ENCODE measurements at places on chromosomes 2 and 18. TPM values are rescaled to one million over a fixed set of nuclear protein-coding genes. Genes with fewer than 3 reads are reported as not detected.

Gene BOK
- 421 TPM for total RNA-seq

Gene FSHR
- not detected for total RNA-seq

Gene POTEI
- not detected for total RNA-seq

Gene DRC1
- not detected for total RNA-seq

Gene ABCG5
- not detected for total RNA-seq

Gene IL36RN
- total RNA-seq: not detected

Gene CERS6
- total RNA-seq: 77.1 TPM

Gene PLEK
- 19.0 TPM for total RNA-seq

Gene SPP2
- not detected for total RNA-seq

Gene DSC1
- not detected for total RNA-seq

Gene CD28
- total RNA-seq: 30.4 TPM

Gene DARS1
- total RNA-seq: 90.7 TPM

Gene LINC00305
- total RNA-seq: not detected

Gene XDH
- not detected for total RNA-seq

Gene EVA1A
- not detected for total RNA-seq

Gene SRD5A2
- under 0.01 TPM for total RNA-seq

Gene LRP2
- 0.65 TPM for total RNA-seq

Gene SLC39A6
- total RNA-seq: 57.3 TPM

Gene PSME4
- total RNA-seq: 39.6 TPM

Gene LOXHD1
- 0.85 TPM for total RNA-seq
